Lung (tissue), 17 donors: ENCODE measurements at places on chromosomes 5 and 9. TPM values are rescaled to one million over a fixed set of nuclear protein-coding genes. Genes with fewer than 3 reads are reported as not detected.

- DNase-seq = peak; percentile 47
Measured at GRCh38 chr9:38017149-38017884, 51.7 kb downstream of the SHB start.

DNA sequence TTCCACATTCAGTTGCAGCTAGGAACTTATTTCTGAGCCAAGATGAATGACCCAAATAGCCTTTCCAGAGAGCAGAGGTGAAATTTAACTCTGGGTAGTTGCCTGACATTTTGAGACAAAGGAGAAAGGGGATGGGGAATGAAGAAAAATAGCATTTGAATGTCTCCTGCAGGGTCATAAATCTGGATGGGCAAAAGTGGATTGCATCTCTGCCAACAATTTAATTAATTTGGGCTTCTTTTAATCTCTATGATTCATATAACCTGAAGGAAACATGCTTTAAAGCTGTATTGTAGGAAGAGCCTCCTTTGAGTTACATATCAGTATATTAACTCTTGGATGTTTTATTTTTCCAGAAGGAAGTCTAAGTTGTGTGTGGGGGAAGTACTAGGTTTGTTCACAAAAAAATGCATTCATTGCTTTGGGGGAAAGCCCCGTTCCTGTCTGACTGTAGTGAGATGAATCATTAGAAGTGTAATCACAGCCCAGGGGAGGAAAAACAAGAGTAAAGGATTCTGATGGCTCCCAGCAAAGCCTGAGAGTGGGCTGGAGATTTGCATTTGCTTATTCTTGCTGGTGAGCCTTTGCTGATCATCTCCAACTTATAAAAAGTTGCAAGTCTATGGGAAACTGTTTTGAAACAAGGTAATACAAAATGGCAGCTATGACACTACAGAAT lies 133.0 kb upstream of the IQGAP2 start:
- DNase-seq = no peak

Gene FBP2
- polyA plus RNA-seq = not detected

Gene PTGR1
- polyA plus RNA-seq = 22.8 TPM

DNA sequence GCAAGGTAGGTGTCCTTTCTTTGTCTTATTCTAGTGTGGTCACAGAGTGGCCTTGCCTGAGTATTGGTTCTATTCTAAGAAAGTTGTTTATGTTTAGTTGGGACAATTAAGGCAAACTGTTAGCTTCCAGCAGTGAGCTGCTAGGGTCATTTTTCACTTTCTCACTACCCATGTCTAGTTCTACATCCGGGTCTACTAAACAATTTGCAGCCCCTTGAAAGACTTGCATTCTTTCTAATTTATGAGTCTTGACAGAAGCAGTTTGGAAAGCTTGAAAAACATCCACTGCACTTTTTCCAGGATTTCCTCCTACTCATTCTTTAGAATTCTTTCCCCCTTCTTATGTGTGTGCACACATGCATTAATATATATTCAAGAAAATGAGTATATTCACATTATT lies 892.2 kb upstream of the ACO1 start:
- DNase-seq = no peak

Gene PPIC
- 36.1 TPM for polyA plus RNA-seq

DNA sequence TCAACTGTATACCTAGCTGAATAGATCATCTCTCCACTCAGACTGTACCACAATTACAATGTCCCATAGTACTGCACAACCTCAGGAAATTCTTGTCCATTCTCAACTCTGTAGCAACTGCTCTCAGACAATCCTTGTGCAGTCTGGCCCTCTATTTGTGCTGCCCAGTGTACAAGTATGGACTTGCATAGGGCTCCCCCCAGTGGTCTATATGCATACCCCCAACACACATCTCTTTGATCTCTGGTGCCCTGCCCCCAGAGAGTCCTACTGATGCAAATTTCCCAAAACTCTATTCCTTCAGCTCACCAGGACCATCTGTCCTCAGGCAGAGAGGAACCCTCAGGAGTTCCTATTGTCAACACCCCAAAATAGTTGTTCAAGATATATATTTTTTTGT lies 205.3 kb downstream of the SLCO4C1 start:
- DNase-seq = peak; percentile 16

DNA sequence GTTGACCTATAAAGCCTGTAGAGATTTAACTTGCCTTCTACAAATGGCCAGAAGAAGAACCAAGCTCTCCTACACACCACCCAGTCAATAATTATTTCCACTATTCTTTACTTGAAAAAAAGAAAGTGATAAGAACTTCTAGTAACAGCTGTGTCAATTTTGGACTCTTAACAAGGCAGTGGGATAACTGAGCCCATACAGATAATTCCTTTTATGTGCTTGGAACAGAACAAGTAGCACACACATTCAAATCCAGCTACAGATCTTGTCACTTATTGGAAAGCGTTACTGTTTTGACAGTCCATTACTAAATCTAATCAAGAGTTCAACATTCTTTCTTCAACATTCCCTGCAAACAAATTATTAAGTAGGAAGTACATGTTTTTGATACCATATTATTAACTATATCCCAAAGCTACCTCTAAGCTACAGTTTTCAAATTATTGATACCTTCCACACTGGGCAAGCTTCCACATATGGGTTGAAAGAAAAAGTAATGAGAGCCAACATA lies 6.3 kb downstream of the PTGER4 start:
- DNase-seq = peak; percentile 87

Gene MIER3
- polyA plus RNA-seq = 5.7 TPM

DNA sequence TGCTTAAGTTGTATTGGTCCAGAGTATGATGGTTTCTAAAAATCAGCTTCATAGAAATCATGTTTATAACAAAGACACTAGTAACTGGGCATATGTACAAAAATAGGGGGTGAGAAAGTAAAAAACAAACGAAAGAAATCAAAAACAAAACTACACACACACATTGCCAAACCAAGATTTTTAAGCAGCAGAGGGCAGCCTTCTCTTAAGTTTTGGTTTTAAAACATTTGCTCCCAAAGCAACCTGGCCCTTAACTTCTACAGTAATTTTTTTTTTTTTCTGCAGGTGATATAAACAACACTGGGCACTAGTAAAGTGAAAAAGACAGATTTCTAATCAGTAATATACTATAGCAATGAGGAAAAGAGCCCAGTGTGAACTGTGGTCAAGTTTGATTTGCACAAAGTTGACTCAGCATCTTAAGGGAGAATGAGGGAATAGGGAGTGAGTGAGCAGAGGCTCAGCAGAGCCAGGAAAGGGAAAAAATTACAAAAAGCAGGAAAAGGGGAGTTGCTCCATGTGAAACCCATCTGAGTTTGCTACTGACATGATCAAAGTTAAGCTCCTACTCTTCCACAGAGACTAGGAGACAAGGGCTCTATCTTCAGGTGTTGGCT lies 13.4 kb upstream of the GAPT start:
- DNase-seq = peak; percentile 69
